ENCODE measurements at places on chromosomes 5 and 9.

DNA sequence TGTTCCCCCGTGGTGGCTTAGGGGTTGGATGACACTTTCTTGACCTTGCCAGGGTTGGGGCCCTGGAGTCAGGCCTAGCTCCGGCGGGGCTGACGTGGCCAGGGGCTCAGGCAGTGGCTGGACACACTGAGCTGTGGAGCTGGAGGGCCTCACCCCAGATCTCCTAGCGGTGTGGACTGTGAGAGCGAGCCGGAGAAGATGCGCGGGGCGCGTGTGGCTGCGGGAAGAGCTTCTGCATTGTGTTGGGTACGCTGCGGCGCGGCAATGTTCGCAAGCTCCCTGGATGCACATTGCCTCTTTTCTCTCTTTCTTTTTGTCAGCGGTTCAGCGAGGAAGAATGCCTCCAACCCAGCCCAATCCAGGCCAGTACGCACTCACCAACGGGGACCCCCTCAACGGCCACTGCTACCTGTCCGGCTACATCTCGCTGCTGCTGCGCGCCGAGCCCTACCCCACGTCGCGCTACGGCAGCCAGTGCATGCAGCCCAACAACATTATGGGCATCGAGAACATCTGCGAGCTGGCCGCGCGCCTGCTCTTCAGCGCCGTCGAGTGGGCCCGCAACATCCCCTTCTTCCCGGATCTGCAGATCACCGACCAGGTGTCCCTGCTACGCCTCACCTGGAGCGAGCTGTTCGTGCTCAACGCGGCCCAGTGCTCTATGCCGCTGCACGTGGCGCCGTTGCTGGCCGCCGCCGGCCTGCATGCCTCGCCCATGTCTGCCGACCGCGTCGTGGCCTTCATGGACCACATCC lies 4.8 kb downstream of the NR2F1 start:
- DNase-seq: no peak

DNA sequence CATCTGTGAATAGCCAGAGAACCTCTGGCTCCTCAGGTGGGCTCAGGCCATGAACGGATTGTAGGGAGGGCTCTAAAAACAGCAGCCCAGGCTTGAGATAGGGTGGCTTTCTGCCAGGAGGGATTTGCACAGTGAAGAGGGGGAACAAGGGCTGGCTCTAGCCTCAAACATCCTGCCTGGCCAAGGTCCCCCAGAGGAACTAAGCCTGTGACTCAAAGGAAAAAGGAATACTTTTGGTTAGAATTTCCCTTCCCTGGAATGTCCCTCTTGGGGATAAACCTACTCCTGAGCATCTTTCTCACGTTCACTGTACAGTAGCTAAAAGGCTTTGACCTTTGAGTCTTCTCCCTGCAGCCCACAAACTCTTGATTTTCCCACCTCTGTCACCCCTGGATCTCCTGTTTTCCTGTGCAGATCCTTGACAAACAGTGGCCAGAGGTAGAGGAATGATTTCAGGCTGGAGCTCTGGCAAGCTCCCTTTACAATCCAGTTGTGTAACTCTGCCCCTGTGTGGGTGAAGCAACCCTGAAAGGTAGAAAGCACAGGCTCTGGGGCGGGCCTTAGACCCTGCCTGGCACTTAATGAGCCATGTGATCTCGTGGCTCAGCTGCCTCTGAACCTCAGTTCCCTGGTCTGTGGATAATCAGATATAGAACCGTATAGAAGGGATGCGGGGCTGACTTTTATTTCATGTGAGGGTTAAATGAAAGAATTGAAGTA lies 17.4 kb downstream of the SEC61B start:
- DNase-seq: no peak

DNA sequence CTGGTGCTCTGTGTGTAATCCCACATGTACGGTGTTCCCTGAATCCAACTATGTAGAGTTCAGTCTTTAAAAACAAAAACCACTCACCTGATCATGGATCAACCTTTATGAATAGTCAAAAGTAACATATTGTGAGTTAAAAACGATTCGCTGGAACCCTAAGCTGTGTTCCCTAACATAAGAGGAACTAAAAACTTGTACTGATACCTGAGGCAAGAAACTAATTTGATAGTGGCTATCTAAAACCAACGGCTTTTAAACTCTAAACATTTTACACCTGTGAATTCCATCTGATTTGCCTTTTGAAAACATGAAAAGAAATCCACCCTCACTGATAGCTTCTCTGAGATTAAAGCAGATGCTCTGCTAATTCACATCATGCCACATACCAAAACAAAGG lies 101.5 kb downstream of the DEPDC1B start:
- DNase-seq: no peak

- DNase-seq: no peak
Measured at GRCh38 chr5:68648944-68649857, 433.6 kb downstream of the PIK3R1 start.

GRCh38 chr9:91558879-91559278 lies 135.2 kb upstream of the NFIL3 start:
- no peak for DNase-seq

GRCh38 chr5:172164769-172165212 lies 23.2 kb downstream of the STK10 start:
- DNase-seq: no peak

- no peak for DNase-seq
Measured at GRCh38 chr5:73810429-73810828, 184.4 kb downstream of the ARHGEF28 start.

DNA sequence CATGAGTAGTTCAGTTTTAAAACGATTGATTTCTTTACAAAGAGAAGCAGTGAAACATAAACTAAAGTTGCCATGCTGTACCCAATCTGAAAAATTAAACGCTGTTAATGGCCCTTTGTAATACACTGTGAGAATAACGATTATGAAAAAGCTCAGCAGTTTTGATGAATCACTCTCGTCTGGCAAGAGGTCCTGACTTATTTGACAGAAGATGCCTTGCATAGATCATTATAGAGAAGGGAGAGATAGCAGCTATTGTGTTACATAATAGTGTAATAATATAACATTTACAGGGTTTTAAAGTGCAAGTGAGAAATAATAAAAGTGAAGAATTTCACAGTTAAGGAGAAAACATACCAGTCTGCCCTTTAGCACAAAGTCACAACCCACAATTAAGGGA lies 361.5 kb upstream of the CDH10 start:
- peak; percentile 71 for DNase-seq

DNA sequence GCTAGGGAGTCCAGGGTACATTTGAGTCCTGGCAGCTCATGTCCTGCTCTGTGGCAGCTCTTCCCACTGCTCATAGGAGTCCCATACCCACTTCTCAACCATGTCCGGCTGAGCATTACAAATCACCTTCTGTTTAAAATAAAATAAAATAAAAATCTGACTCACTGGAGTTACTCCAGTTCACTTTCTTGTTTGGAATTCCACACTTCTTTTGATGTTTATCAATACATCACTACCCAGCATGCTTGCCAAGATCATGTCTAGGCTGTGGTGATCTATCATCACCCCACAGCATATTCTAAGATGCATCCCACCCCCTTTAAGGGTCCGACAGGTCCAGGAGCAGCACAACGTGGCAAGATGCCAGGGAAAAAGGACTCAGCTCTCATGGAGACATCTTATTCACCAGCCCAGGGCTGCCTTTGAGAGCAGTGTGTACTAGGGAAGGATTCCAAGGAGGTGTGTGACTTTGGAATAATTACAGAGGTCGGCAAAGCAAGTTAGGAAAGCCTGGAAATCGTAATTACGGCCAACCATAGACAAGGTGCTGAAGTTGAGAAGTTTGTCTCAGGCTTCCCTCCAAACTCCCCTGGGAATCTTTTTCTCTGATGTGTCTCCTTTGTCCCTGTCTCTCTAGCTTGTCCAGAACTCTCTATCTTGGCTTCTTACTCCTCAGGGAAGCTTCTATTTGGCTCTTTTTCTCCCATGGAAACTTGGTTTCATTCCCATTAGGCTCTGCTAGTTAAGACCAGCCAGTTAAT lies 111.4 kb upstream of the SLC1A3 start:
- no peak for DNase-seq

DNA sequence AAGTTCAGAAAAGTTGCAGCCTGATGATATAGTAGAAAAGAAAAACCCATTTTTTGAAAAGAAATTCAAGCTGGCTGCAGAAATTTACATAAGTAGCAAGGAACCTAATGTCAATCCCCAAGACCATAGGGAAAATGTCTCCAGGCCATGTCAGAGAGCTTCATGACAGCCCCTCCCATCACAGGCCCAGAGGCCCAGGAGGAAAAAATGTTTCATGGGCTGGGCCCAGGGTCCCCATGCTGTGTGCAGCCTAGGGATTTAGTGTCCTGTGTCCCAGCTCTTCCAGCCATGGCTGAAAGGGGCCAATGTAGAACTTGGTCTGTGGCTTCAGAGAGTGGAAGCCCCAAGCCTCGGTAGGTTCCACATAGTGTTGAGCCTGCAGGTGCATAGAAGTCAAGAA lies 220.3 kb downstream of the CSNK1G3 start:
- no peak for DNase-seq

- DNase-seq: no peak
Measured at GRCh38 chr5:132059696-132060500, 557 bp upstream of the IL3 start.

DNA sequence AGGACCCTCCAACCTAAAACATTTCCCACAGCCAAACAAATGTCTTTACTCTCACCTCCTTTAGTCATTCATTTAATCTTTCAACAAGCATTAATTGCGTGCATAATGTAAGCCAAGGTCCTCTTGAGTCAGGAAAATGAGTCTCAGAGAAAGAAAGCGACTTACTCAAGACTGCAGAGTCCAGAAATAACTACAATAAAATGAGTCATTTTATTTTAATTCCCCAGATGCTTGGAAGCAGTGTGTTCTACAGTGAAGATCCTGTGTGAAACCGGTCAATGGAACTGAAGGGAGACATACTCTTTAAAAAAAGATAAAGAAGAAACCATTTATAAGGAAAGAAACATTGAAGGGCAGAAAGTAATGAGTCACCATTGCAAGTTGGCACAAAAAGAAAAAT lies 513.7 kb downstream of the CDK5RAP2 start:
- DNase-seq: no peak

- DNase-seq: no peak
Measured at GRCh38 chr5:124262470-124262869, 484.0 kb downstream of the ZNF608 start.

DNA sequence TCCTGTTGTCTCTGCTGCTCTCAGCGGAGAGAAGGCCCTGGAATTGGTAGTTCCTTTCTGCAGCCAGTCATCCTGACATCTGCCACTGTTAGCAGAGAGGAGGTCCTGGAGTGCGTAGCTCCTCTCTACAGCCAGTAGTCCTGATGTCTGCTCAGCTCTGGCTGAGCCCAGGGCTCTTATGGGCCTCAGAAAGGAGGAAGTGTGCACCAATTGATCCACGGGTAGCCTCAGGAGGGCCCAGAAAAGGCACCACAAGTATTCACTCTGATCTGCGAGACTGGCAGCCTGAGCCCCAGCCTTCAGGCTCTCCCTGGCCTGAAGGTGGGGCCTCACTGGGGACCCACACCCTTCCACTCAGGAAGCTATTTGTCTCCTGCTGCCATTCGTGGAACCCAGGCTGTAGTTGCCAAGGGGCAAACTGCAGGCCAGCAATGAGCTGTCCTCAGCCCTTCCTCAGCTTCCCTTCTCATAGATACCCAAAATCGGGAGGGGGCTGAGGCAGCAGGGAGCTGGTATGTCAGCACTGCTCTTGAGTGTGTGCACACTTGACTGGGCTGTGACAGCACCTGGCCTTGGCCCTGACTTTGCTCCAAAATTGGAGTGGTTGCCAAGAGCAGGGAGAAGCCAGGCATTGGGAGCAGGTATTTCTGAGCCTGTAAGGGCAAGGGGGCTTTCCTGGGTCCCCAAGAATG lies 1049.5 kb upstream of the ACO1 start:
- DNase-seq: no peak

- no peak for DNase-seq
Measured at GRCh38 chr9:137620048-137620405, 1.2 kb downstream of the EHMT1 start.

DNA sequence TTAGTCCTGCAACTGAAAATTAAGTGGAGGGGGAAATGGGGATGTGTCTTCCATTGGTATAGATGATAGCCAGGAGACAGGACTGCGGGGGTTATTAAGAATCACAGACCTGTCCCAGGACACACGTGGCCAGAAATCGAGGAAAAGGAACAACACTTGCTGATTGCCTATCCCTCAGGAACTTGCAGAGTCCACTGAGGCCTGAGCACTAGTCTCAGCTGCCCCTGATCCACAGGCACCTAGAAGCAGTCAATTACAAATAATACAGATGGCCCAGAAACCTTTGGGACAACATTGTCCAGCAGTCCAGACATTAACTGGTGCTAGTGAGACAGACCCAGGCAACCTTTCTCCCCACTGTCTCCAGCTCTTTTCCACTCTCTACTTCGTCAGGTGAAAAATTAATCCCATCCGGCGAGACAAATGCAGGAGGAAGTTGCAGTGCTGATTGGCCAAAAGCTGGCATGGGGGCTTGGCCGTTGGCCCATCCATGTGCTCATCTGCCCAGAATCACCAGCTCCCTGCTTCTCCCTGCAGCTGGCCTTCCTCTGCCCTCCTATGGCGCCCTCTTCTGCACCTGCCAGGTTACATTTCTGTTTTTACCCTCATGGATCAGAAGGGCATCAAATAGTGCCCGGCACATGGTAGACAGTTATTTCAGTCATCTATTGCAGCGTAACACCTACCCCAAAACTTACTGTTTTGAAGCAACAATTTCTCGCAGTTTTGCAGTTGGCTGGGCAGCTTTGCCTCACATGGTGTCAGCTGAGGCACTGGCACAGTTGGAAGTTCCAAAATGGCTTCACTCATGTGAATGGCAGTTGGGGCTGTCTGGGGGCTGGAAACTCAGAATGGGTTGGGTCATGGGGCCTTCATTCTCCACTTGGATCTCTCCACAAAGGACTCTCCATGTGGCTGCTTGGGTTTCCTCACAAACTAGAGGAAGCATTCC lies 3.6 kb upstream of the B4GALT1 start:
- peak; percentile 50 for DNase-seq

DNA sequence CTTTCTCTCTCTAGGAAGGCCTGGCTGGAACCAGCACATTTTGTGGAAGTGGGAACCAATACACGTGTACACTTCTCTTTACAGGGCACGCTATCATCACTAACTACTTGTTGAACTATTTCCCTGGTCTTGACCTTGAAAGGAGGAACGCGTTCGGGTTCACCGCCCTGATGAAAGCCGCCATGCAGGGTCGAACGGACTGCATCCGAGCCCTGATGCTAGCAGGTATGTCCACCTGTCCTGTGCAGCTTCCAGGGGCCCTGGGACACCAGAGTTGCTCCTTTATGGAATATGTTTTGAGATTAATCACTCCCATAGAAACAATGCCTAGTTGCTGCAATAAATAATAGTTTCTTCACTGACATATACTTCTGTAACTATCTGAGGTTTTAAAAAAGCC lies 74.1 kb downstream of the ANKRD33B start:
- no peak for DNase-seq

Measured in NCI-H1105 treated with DMSO at 0.1 percent for 48 hours (cell line).